H54 (cell line): ENCODE measurements at places on chromosomes 11 and 22.

- DNase-seq: no peak
These were observed 30.5 kb downstream of the LARGE1 start for GRCh38 chr22:33889748-33890147.

- DNase-seq: no peak
These were observed 16.3 kb upstream of the RASL10A start for GRCh38 chr22:29331658-29332300.

DNA sequence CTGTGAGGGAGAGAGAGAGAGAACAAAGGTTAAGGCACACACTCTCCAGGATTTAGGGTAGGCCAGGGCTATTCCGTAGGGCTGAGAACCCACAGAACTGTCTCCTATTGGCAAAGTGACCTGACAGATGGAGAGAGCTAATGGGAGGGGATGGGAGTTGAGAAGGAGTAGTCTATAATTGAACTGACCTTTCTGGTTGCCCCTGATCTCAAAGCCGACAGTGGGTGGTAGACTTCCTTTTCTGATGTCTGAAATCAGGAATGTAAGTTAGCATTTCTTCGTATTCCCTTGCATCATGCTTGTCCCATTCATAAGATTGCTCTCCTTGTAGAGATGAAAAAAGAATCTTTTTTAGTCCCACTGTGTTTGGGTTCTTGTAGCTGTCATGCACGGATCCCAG, 210.1 kb downstream of the NTM start:
- no peak for DNase-seq

DNA sequence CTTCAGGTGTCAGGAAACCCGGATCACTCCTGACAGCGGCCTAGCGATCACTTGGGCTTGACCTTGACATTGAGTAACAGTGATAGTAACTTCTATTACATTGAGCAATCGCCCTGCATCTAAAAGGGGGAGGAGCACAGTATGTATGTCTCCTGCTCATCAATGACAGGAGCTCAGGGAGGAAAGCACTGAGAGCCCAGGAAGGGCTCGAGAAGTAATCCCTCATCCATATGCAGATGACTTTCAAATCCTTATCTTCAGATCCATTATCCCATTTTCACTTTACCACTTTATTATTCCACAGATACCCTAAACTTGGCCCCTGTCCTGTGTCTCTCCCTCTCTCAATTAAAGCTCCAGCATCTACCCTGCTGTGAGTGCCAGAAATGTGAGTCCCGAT, 47.8 kb downstream of the ABTB2 start:
- no peak for DNase-seq

GRCh38 chr11:15849257-15849656, 507.1 kb downstream of the SOX6 start:
- no peak for DNase-seq

- DNase-seq: no peak
These were observed 619.0 kb downstream of the OPCML start for GRCh38 chr11:132913295-132913694.

GRCh38 chr11:79087238-79087960, 353.4 kb downstream of the TENM4 start:
- peak; percentile 65 for DNase-seq

DNA sequence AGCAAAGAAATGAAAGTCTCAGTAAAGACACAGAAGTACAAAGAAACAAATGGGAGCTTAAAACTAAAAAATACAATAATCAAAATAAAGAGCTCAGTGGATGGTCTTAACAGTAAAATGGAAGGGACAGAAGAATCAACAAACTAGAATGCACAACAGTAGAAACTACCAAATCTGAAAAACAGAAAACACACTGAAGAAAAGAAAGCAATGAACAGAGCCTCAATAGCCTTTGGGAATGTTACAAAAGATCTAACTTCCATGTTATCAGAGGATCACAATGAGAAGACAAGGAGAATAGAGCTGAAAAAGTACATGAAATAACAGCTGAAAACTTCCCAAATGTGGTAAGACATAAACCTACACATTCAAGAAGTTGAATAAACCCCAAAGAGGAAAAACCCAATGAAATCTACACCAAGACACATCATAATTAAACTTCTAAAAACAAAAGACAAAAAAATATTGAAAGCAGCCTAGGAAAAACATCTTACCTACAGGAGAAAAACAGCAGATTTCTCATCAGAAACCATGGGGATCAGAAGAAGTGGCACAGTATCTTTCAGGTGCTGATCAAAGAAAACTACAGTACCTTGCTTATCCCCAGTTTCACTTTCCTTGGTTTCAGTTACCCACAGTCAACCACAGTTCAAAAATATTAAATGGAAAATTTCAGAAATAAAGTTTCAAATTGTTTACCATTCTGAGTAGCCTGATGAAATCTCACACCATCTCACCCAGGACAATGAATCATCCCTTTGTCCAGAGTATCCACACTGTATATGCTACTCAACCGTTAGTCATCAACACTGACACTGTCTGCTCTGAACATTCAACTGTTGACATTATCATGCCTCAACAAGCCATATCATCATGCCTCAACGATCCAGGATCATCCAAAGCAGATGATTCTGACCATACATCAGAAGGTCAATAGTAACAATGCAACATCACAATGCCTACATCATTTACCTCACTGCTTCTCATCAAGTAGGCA, 22.2 kb downstream of the RRAS2 start:
- peak; percentile 26 for DNase-seq

- DNase-seq: no peak
These were observed 618.9 kb downstream of the BRD1 start for GRCh38 chr22:49208768-49209252.

GRCh38 chr11:88569342-88569741, 231.8 kb upstream of the CTSC start:
- no peak for DNase-seq

GRCh38 chr11:36257351-36257750, 31.9 kb downstream of the COMMD9 start:
- DNase-seq: peak; percentile 37

GRCh38 chr11:66335531-66336233, 552 bp downstream of the RIN1 start:
- DNase-seq: peak; percentile 51

DNA sequence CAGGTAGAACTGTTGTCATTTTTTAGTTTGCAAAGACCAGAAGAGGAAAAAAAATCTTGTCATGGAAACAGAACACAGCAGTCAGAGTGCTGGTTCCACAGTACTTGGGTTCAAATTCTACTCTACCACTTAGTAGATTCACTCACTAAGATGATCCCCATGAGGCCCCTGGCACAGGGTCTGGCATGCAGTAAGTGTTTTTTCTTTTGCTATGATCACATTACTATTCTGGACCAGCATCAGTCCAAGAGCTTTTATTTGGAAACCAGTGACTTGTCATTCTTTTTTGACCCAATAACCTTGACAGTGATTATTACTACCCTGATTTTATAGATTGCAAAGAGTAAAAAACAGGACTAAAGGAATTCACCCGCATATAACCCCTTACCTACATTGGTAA, 4.1 kb downstream of the EEF1G start:
- no peak for DNase-seq

DNA sequence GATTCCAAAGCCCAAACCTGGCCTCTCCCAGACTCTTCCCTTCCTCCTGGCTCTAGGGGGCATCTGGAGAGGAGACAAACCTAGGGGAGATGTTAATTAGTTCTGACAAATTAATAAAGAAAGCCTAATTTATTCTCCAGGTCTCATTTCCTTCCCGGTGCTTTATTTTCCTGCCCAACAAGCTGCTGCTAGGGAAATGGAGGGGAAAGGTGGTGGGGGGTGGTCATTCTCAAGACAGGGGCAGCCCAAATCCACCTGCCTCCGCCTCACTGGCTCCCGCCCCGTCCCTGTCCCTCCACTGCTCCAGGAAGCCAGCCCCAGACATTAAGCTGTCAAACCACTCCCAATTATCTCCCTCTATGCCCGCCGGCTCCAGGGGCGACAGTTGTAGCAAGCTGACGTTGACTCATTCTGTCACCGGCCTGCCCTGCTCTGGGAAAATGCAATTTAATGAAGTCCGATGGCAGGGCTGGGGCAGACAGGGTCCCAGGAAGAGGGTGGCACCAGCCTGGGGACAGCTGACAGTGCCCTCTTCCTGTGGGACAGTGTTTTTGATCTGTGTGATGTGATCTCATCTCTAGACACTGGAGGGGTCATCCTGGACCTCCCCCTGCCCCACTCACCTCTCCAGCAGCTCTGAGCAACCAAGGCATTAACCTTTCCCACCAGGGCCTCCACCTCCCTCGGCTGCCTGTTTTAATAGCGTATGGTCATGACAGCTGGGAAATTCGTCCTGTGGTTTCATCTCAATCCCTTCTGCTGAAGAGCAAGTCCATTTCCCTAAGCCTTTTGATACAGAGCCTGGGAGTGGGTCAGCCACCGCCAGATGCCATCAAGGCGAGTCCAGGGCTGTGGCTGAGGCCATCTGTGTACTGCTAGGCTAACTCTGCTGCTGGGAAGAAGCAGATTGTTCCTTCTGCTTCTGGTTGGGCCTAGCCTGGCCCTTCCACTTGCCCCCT, 27.1 kb downstream of the NECTIN1 start:
- DNase-seq: no peak

GRCh38 chr22:27538666-27539065, 262.9 kb downstream of the MN1 start:
- no peak for DNase-seq

GRCh38 chr22:23386822-23387580, 193.1 kb downstream of the IGLL1 start:
- no peak for DNase-seq

DNA sequence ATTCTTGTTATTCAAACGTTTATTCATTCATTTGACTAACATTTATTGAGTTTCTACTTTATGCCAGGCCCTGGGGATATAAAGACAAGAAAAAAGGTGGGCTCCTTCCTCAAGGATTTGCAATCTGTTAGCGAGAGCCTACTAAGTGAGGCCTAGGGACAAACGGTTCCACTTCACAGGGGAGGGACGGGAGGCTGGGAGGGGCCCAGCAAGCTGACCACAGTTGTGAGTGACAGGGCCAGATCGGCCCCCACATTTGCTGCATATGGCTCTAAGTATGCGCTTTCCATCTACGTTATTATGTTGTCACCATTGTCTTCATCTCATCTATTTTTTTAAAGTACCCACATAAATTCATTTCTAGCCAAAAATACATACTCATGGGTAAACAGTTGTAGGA, 271.1 kb downstream of the BUD13 start:
- no peak for DNase-seq

DNA sequence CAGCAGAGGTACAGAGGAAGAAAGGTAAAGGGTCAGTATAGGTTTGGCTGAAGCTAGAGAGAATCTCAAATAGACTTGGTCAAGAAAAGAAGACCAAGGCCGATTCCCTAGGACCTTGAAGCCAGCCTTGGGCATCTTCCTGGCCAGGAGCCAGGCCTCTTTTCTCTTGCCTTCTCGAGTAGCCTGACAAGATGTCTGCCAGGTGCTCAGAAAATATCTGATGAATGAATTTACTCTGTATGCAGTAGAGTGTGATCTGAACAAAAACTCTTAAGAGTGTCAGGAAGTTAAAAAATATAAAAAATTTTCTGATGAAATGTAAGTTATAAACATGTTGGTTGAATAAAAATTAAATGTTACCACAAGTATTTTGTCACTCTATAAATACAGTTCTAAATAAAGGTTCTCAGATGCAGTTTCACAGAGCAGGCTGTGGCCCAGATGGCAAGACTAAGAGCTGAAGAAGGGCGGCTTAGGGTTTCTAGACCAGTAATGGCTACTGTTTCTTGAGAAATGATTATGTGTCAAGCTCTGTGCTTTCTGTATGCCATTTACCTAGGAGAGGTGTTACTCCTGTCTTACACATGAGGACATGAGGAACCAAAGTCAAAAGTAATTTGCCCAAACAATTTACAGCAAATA, 98.1 kb downstream of the ATXN10 start:
- DNase-seq: no peak

GRCh38 chr11:128809128-128809527, 58.0 kb downstream of the KCNJ1 start:
- no peak for DNase-seq

GRCh38 chr11:13386567-13386966, 76.5 kb downstream of the BTBD10 start:
- DNase-seq: no peak
